ENCODE measurements at places on chromosomes 12 and 14.

DNA sequence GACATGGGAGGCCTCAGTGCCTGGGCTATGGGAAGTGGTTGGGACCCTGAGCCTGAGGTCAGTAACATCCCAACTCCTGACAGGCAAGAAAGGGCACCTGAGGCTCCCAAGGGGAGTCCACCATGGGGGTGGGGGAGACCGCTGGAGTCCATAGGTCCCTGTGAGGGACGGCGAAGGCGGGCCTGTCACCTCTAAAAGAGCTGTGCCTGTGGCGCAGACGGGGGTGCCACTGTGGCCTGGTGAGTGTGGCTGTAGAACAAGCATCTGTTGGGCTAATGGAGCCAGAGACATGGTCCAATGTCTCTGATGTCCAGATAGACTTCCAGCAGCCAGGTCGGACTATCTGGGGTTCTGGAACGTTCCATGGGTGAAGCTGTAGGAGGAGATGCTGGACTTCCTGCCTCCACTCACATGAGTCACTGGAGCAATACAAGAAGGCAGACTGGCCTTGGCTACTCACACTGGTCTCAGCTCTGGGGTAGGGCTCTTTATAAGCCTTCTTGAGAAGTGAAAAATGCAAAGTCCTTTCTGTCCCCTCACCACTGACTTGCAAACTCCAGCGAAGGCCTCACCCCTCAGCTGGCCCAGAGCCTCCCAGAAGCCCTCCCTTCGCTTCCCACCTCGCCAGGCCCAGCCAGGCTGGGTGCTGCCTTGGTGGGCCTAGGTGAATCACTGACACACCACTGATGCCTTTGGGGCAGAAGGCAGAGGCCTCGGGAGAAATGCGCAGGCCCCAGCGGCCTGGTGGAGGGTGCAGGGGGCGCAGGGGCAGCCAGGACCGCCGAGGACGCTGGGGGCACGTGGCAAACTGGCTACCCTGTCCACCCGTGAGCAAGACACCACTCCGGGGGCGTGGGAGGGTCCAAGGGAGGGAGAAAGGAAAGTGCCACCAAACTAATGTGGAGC lies 1.1 kb upstream of the TRAF3 start:
- no peak for DNase-seq

- no peak for DNase-seq
Measured at GRCh38 chr12:19778172-19778571, 338.9 kb downstream of the AEBP2 start.

DNA sequence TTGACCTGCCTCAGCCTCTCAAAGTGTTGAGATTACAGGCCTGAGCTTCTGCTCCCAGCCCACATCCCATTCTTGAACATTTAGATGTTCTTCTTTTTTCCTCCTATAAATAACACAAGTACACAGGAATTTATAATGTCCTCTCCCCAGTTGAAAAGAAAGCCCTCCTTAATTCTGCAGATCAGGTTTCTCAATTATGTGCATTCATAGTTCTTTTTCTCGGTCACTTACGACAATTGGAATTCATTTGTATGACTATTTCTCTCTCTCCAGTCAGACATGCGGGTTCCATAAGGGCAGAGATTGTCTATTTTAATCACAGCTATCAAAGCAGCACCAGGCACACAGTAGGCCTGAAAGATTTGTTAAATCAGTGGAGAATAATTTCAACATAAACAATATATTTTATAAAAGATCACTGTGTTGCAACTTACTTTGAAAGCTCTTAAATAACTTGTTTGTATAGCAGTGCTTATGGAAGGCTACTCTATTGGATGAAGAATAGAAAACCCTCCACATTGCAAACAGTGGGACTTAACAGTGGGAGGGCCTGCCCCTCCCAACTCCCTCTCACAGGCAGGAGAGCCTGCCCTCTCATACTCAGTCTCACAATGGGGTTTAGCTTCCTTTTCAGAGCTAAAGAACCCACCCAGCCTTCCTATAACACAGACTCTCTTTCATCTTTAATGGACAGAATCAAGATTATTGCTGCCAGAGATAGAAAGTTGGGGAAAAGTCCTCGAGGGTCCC lies 84.1 kb upstream of the TRAF3 start:
- no peak for DNase-seq

DNA sequence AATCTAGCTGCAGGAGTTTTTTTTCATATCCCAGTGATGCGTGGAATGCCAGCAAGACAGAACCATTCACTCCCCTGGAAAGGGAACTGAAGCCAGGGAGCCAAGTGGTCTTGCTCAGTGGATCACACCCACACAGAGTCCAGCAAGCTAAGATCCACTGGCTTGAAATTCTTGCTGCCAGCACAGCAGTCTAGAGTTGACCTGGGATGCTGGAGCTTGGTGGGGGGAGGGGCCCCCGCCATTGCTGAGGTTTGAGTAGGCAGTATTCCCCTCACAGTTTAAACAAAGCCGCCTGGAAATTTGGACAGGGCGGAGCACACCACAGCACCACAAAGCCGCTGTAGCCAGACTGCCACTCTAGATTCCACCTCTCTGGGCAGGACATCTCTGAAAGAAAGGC lies 86.9 kb upstream of the STXBP6 start:
- no peak for DNase-seq

GRCh38 chr14:92460916-92461579 lies 52.5 kb upstream of the RIN3 start:
- peak; percentile 46 for DNase-seq

DNA sequence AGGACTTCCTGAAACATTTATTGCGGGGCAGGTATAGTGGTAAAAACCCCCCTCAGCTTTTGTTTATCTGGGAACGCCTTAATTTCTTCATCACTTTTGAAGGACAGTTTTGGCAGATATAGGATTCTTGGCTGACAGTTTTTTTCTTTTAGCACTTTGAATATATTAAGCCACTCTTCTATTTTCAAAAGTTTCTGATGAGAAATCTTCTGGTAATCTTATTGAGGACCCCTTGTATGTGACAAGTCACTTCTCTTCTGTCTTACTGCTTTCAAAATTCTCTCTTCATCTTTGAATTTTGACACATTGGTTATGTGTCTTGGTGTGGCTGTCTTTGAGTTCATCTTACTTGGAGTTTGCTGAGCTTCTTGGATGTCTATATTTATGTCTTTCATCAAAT lies 59.1 kb downstream of the ATP23 start:
- DNase-seq = no peak

GRCh38 chr12:89353823-89354611 lies 1.7 kb upstream of the DUSP6 start:
- peak; percentile 71 for DNase-seq

DNA sequence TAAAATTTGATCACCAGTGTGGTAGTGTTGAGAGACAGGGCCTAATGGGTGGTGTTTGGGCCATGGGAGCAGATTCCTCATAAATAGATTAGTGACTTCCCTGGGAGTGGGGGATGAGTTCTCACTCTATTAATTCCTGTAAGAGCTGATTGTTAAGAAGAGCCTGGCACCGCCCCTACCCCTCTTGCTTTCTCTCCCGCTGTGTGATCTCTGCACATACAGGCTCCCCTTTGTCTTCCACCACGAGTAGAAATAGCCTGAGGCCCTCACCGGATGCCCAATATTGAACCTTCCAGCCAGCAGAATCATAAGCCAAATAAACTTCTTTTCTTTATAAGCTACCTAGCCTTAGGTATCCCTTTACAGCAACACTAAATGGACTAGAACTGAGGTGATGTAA lies 31.9 kb upstream of the CAND1 start:
- no peak for DNase-seq

DNA sequence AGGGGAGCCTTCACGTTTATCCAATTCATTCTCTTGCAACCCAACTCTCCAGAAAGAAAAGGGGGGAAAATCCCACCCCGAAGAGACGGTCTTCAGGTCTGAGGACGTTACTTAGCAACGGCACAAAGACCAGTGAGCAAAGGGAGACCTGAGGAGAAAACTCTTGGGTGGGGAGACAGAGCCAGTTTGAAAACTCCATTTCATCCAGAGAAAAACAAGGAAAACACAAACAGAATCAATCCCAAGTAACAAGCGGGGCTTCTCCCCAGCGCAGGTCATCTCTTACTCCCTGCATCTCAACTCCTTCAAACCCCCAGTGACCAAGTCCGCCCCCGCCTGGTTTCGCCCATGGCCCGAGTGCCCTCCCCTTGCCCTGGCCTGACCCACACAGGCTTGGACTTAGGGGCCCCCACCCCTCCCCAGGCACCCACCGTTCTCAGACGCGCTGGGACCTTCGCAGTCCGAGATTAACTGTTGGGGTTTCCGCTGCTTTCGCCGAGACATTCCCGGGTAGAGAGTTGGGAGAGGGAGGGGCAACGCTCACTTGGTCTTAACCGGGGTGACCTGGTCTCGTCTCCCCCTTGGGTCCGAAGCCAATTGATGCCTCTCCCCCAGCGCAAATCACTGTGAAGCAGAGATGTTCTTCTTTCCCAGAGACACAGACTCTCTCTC lies 10.4 kb upstream of the SALL2 start:
- DNase-seq = no peak

DNA sequence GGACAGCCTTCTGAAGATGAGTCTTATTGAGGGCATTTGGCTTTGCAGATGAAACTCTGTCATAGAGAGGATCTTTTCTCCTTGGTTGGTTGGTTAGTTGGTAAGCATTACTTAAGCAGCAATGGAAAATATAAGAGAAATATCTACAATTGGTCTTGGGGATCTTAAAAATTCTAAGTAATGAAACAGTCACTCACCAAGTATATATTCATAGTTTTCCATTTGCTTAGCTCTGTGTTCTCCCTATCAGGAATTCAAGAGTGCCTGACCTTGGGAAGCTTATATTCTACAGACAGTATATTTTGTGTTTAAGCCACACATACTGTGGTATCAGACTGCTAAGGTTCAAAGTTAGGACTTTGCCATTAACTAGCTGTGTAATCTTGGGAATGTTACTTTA lies at the start of gene OR5AU1:
Gene OR5AU1 (minus strand): TSS at position 101 of the 400 bp plus-strand sequence. CDS start 191 bp downstream, outside the sequence.
- no peak for DNase-seq

DNA sequence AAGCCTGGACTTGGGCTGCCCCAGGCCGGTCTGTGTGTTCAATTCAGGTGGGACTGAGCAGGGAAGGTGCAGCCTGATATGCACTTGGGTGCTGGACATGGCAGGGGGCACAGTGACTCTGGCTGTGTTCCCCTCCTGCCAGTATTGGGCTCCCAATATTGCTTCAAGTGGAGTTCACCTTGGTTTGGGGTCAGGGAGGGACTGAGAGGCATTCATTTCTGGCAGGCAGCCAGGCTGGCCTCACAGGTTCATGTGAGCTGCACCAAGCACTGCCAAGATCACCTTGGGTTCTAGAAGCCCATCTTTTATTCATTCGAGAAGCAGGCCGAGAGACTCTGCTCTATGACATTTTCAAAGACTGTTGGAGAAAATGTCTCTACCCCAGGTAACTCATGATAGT lies 245.0 kb downstream of the CHST11 start:
- DNase-seq = no peak

GRCh38 chr12:125382926-125383325 lies 317.7 kb downstream of the AACS start:
- no peak for DNase-seq

- no peak for DNase-seq
Measured at GRCh38 chr14:29953501-29953900, 25.9 kb upstream of the PRKD1 start.

- DNase-seq = no peak
Measured at GRCh38 chr14:53855127-53855526, 101.5 kb downstream of the BMP4 start.

GRCh38 chr14:24535737-24536136 lies 27.7 kb upstream of the CMA1 start:
- no peak for DNase-seq

DNA sequence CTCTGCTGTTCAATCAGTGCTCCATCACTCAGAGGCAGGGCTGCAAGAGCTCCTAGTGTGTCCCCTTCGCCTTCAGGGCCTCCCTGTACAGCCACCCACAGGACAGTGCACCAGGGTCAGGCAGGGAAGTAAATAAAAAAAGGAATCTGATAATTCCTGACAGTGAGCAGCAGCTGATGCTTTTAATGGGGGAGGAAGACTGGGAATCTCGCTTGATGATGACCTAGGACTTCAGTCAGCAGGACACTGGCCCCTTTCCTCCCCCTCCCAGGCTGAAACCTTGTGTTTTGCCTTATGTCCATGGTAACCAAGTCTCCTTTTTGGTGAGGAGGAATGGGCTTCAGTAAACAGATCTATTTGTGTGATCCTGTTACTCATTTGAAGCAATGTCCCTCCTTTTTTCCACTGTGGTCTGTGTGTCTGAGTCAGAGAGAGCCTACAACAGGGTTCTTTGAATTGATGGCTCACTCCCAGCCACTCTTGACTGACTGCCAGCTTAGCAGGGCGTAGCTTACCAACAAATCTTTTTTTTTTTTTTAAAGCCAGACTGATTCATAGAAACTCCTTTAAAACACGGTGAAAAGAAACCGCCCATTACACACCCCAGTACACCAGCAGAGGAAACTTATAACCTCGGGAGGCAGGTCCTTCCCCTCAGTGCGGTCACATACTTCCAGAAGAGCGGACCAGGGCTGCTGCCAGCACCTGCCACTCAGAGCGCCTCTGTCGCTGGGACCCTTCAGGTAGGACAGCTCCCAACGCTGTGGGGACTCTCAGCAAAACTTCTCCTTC lies at the start of gene EMP1:
Gene EMP1 (plus strand): TSS at position 597 of the 792 bp plus-strand sequence. CDS start 14,785 bp downstream, outside the sequence.
- DNase-seq = peak; percentile 73

- DNase-seq = peak; percentile 65
Measured at GRCh38 chr12:4164559-4165558, 108.7 kb upstream of the CCND2 start.

DNA sequence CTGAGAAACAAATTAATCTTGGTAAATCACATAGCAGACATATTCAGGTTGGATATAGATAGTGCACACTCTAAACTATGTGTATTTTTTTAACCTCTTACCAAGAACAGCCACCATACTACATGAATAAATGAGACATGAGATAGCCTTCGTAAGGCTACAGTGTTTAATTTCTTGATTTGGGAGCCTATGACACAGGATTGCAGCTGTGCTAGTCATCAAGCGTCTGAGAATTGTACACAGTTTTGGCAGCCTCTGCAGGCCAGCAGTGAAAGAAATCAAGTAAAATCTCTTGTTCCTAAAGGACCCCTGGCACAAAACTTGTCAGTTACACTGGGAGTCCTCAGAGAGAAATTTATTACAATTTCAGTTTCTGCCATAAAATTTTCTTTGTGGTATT lies 236.1 kb downstream of the C12orf50 start:
- no peak for DNase-seq

DNA sequence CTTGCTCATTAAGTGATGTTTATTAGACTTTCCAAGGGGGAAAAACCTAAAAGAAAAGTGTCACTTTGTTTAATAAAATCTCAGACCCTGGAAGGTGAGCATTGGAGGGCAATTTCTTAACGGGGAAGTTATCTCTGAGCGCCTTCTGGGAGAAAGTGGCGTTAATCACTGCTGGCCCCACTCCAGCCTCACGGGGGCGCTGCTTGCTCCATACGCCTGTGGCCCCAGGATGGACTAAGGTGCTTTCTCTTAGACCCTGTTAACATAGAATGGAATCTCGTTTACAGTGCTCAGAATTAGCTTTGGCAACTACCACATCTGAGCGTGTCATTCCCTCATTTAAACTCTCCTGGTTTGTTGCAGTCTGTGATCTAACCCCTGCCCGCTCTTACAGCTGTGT lies 16.4 kb upstream of the PRIMA1 start:
- DNase-seq = no peak

Data from CD4-positive, alpha-beta T cell treated with Interleukin-21 for 1 hour (primary cell).